Nucleus accumbens (tissue), 56 donors: ENCODE measurements at places on chromosomes 16 and 17.

DNA sequence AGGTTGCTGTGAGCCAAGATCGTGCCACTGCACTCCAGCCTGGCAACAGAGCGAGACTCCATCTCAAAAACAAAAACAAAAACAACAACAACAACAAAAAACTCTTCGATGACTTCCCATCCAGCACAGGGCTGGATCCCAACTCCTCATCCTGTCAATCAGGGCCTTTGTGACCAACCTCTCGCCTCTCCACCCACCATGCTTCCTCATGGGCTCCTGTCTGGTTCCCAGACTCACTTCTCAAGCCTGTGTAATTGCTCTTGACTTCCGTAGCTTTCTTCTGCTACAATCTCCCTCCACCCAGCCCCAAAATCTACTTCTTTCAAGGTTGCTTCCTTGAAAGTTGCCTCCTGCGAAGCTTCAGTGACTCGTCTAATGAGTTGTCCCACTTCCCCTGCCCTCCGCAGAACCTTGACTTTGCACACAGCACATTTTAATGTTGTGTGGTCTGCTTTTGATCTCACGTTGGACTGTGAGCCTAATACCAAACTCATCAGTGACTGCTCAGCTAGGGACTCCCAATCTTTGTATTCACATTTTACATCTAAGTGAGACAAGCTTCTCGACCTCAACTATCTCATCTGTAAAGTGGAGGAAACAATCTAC, 936 bp upstream of the RASL10B start:
- DNase-seq, result no peak

DNA sequence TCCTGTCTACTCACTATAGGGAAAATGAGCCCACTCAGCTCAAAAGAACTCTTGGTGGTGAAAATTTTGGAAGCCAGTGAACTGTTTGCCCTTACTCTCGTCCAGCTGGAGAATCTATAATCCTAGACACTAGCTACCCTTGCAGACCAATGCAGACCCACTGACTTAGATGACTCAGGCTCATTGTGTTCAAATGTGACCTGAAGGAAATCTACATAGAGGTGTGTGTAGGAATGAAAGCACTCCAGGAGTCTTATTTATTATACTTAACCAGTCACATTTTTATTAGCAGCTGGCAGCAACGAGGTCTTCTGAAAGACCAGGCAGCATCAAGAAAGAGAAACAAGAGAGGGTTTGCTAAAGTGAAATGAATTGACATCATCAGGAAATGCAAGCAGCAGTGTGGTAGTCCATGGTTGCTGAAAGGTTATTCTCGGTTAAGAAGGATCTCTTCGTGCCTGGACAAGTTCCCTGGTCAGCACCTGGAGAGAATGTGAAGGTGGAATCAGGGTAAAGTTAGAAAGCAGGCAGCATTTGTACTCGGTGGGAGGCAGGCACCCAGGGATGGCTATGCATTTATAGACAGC, 1.4 kb downstream of the KRTAP29-1 start:
- DNase-seq, result no peak

GRCh38 chr17:76217081-76217480, 23.2 kb downstream of the RNF157 start:
- DNase-seq, result no peak

- DNase-seq, result no peak
Measured at GRCh38 chr16:79647586-79647985, 47.0 kb upstream of the MAF start.

DNA sequence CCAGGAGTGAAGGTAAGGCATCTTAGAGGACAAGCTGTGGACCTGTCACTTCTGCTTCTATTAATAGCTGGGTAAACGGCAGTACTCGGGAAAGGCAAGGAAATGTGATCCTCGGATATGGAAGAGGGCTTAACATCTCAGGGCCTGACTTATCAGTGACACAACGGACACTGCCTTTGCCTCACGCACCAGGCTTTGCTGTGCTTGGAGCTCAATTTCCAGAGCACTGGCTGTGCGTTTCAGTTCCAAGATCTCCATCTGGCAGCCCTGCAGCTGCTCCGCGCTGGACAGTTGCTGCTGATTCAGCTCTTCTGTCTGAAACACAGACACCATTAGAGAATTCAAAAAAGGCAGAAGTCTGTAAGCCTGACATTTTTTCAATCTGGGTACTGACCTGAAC, 3.5 kb downstream of the KRT40 start:
- DNase-seq, result no peak

DNA sequence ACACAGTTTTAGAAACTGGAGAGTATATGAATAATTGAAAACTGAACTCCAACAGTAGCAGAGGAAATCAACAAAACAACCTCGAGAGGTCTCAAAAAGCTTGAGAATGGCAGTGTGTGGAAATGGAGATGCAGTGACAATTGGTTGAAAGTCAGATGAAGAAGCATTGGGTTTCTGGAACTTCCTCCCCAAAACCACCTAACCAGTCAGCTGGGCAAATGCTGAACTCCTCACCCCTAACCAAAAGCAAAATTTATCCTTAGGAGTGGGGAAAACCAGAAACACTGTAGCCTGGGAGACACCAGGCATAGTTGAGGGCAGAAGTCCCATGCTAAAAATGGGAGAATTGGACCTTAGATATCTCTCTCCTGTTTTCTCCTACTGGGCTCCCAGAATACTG, 109.9 kb downstream of the TANC2 start:
- DNase-seq, result no peak

DNA sequence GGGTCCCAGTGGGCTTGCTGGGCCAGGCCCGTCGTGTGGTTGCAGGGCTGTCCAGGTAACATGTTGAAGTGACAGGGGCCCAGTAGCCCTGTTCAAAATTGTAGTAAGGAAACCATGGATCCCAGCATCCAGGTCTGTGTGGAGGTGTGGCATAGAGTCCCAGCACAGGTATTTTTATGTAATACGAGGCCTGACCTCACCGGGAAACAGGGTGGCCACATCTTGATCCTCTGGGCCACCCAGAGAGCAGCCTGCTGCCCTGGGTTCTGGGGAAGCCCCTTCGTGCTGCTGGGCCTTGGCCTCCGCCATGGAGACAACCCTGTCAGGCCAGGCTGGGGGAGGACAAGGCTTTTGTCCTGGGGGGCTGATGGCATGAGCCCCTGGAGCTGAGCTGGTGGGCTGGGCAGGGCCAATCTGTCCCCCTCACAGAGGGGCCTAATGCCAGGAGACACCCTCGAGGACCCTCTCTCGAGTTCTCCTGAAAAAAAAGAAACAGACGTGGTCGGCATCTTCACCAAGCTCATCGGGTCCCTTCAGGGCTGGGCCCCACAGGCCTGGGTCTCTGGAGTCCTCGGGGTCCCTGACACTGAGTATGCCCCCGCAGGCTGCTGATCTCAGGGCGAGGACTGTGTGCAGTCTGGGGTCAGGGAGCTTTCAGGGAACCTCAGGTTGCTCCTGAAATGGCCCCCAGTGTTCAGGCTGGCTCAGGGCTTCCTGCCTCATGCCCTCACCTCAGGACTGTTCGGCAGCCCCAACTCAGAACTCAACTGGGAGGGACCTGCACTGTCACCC, 47.8 kb downstream of the TNFRSF13B start:
- DNase-seq, result no peak

DNA sequence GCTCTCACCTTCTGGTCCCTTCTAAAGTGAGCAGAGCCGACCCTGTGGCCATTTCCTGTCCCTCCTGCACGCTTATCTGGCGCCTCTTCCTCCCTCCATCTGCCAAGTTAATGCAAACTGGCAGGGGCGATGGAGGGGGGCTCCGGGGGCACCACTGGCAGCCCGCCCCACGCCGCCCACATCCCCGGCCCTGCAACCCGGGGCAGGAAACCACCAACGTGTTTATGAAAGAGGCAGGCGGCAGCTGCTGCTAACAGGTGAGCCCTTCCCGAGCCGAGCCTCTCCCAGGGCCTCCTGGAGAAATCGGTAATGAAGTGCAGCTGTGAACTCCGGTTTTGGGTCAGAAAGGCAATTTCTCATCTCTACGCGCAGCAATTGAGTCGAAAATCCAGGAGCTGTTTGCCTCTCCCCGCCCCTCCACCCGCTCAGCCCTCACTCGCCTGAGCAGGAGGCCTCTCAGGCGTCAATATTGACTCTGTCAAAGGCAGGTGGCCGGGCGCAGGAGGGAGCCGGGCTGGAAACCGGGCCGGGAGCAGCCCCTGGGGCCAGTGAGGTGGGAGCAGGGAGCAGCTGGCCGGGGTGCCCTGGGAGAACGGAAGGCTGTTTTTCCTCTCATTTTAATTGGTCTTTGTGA, 164.4 kb upstream of the GSE1 start:
- no peak for DNase-seq

DNA sequence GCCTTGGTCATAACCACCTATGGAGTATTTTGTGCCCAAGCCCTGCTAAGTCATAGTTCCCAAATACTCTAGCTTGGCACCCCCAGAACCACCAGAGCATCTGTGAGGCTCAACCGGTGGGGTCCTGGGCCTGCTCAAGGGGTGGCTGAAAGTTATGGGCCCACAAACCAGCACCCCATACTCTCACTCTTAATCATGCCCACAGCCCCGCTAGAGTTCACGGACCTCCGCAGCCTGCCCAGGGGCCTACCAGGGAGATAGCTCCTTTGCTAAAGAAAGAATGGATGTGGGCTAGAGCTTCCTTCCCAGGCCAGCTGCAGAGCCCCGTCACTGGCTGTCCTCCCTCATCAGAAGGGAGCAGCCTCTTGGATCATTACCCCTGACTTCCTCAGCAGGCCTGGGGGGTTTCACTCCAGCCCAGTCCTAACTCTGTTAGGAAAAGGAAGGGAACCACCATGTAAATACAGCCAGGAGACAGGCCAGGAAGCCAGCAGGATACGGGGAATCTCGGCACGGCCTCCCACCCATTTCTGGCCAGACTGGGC, 1.4 kb downstream of the GIT1 start:
- no peak for DNase-seq

DNA sequence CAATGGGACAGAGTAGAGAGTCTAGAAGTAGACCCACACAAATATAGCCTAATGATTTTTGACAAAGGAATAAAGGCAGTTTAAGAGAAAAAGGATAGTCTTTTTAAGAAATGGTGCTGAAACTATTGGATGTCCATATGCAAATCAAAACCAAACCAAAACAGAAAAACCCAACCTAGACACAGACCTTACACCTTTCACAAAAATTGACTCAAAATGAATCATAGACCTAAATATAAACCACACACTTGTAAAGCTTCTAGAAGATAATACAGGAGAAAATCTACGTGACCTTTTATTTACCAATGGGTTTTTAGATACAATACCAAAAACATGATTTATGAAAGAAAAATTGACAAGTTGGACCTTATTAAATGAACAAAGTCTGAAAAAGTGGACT, 66.4 kb upstream of the MPHOSPH6 start:
- no peak for DNase-seq

- no peak for DNase-seq
Measured at GRCh38 chr17:64273006-64273405, 9.9 kb upstream of the TEX2 start.

GRCh38 chr17:61475726-61476125, 23.5 kb downstream of the TBX4 start:
- DNase-seq, result no peak

- no peak for DNase-seq
Measured at GRCh38 chr16:7853197-7853596, 520.6 kb downstream of the RBFOX1 start.

GRCh38 chr16:60181536-60181935, 1447.4 kb upstream of the GOT2 start:
- no peak for DNase-seq

DNA sequence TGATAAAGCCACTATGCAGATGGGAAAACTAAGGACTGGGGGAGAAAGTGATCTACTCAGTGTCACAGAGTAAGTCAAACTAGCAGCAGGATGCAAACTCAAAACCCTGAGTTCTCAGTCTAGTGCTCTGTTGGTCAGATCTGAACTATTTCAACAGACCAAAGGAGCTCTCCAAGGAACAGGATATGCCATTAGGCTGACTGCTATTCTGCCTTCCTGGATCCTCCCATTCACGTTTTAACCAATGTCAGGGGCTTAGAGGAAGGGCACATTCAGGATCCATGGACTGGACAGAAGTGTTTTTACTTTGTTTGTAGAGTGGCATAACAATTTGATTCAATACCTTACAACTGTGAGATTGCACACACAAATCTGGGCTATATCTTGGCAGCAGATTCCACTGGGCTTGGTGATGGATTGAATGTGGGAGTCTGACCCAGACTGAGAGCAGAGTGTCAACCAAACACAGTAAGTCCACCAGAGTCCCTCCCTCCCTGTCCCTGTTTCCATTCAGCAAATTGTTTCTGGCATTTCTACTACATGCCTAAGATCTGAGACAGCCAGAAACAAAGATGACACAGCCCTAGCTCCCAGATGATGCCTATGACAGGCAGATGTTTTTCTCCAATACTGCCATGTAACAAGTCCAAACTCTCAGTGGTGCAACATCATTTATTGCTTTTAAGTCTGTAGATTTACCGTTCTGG, 337.8 kb upstream of the CDH5 start:
- no peak for DNase-seq

DNA sequence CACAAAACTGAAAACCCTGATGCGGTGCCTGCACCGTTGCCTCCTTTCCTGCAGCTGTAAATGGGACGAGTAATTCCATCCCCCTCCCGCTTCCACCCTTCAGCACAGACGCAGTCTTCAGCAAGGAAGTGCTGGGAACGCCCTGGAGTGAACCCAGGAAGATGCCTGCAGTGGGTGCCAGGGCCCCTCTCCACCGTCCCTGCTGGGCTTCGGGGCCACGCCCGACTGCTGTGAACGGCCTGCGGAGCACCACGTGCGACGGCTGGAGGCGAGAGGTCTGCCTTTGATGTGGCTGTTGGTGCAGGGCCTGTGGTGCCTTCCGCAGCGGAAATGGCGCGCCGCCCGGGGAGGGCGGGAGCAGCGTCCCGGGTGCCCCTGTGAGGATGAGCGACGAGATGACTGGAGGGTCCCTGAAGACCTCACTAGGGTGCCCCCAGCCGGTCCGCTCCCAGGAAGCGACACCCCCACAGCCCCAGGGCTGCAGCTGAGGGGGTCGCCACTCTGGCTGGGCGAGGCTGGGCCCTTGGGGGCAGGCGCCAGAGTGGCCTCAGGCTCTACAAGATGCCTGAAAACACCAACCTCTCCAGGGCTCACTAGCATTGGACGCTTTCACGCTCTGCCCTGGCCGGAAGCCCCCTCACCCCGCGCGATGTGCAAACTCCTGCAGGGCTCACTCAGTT, 749 bp upstream of the MC1R start:
- no peak for DNase-seq

DNA sequence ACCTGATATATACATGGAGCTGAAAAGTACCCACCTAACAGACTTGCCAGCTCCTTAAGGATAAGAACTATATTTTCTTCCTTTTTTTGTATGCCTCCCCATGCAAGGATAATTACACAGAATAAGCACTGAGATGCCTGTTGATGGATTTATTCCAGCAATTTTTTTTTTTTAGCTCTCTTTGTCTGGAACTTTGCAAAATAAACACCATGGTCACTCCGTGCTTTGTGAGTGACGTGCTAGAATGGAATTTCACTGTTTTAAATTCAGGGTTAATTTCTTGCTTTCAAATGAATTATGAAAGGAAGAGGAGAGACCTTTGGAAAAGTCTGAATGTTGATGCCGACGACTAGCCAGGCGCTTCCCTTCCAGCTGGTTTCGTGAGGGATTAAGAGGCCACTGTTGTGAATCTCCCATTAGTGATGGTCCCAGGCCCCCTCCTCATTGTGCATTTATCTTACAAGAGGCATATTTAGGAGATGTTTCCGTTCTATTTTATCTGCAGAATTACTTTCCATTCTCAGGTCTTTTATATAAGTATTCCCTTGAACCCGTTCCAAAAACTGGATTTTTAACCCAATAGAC, 529.1 kb downstream of the WWOX start:
- DNase-seq, result no peak

GRCh38 chr16:67397812-67398545, 4.7 kb upstream of the TPPP3 start:
- no peak for DNase-seq
